ENCODE measurements at places on chromosomes 1 and 21.

GRCh38 chr1:239706245-239706892 is 320.0 kb downstream of the CHRM3 start:
- DNase-seq = no peak

DNA sequence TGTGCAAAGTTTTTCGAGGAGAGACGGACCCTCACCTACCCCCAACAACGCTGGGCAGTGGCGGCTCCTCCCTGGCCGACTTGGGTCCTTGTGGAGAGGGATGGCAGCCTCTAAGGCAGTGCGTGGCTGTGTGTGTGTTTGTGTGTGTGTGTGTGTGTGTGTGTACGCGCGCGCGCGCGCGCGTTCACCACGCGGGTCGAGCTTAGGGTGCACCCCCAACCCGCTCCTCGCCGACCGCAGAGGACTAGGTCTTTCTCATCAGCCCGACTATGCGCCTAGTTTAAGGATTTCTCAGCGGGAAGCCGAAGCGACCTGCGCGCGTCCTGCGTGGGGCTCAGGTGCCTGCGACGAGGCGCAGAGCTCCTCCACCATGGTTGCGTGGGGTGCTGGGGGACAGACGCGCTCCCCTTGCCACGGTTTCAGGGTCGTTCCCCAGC is 940 bp downstream of the SOX13 start:
- no peak for DNase-seq

DNA sequence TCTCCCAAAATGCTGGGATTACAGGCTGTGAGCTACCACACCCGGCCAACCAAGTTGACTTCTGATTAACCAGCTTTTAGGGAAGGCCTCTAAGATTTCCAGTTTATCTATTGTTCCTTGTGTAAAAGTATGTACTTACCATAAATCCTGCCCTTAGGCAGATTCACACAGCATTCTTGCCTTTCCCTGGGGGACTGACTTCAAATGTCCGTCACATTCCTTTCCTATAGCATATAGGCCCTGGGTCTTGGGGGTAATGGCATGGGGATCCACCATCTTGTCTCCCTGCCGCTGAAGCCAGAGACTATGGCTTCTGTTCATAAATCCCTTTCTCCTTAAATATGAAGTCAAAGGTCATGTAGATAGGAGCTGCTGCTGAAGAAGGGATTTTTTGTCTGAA is 872 bp upstream of the PINK1 start:
- DNase-seq = no peak

DNA sequence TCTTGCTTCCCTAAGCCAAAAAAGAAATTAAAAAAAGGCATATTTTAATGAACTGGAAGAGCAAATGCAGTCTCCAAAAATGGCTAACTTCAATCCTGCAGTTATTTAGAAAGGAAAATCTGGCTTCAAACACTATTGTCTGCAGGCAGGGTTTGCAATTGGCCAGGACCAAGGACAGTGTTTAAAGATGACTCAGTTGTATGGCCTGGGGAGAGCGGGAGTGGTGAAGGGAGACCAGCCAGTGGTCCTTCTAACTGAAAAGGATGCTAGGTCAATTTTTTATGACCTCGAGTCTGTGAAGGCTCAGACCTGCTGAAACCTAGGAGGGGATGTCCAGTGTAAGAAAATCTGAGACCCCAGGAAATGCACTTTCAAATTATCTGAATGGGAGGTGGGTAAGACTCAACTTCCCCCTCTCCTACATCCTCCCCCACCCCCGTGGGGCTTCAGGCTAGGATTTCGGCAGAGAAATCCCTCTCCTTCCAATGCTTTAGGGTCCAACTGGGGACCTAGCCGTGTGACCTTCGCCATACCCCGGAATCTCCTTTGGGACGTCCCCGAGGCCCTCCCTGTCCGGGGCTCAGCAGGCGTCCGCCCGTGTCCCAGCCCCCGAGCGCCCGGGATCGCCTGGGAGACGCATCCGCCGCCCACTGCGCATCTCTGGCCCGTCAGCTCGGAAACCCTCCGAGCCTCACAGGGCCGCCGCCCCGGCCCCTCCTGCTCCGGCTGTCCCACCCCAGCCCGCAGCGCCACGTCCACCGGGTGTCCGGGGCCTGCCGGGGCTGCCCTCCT is 602 bp upstream of the RIMKLA start:
- DNase-seq = no peak

GRCh38 chr1:4219826-4220225 is 319.8 kb upstream of the C1orf174 start:
- DNase-seq = no peak

- DNase-seq = no peak
These were observed 2.7 kb downstream of the USP25 start for GRCh38 chr21:15732290-15732995.

DNA sequence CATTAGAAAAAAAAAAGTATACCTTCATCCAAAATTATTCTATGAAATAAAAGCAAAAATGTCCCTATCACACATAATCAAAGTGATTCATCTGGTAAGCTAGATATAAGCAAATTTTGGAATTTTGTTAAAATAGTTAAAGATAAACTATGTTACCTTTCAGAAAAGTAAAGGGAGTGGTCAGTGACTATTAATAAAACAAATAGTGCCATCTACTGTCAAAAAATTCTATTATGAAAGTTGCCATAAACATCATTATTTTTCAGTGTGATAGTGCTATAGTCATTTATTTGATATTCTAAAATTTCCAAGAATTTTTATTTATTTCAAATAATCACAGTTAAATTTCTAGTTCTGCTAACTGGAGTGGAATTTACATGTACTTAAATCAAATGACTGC is 803.7 kb downstream of the KCNT2 start:
- no peak for DNase-seq

GRCh38 chr1:246165826-246166709 is 341.0 kb downstream of the SMYD3 start:
- no peak for DNase-seq

DNA sequence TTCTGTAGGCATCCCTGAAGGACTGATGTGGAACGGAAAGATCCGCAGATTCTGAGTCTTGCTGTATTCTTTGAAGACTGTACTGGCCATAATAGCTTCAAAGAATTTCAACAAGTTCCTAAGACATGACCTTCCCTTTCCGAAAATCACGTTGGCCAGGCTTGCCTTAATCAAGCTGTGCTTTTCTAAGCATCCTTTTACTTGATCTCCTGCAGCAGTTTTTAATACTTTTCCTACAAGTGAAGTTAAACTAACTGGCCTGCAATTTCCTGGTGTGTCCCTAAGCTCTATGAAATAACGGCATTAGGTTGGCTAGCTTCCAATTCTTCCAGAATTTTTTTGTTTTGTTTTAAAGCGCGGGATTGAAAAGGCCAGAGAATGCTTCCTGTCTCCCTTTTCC is 40.3 kb downstream of the SPAG17 start:
- no peak for DNase-seq

DNA sequence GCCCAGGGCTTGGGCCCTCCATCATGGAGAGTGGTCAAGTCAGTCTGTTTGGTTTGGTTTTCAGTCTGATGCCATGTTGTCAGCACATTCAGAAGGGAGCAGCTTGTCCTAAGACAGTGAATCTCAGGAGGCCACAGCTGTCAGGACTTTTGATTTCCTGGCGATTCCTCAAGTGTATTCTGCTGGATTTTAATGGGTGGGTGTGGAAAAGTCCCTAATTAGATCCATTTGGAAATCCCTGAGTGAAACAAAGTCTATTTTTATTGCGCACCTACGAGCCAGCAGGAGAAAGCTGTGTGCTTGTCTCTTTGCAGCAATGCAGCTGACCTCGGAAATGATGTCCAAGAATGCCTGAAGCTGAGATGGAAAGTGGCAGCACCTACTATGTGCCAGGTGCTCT is 21.6 kb upstream of the FHAD1 start:
- no peak for DNase-seq

GRCh38 chr1:1118011-1118875 is 2.4 kb upstream of the C1orf159 start:
- no peak for DNase-seq

All from activated CD8-positive, alpha-beta memory T cell treated with anti-CD3 and anti-CD28 coated beads for 4 hours (primary cell).